Breast epithelium (tissue), 4 donors: ENCODE measurements at places on chromosomes 1 and 21. TPM values are rescaled to one million over a fixed set of nuclear protein-coding genes. Genes with fewer than 3 reads are reported as not detected.
A peak's percentile ranks its signal among the peaks of the same experiment; 100 is the strongest.

- H3K27me3 ChIP-seq, result no peaks in the 10 kb centered on the region
Measured at GRCh38 chr21:46557469-46557868, 47.4 kb downstream of the S100B start.

CNR2 gene
- not detected for total RNA-seq

GRCh38 chr1:61204528-61204927 is 122.2 kb downstream of the NFIA start:
- peak overlapping the region; percentile 9 for H3K27ac ChIP-seq
- no peaks in the 10 kb centered on the region for H3K27me3 ChIP-seq
- DNase-seq, result no peak
- no peaks in the 10 kb centered on the region for H3K36me3 ChIP-seq
- no peaks in the 10 kb centered on the region for H3K4me1 ChIP-seq
- no peak overlapping the region for H3K4me3 ChIP-seq

DNA sequence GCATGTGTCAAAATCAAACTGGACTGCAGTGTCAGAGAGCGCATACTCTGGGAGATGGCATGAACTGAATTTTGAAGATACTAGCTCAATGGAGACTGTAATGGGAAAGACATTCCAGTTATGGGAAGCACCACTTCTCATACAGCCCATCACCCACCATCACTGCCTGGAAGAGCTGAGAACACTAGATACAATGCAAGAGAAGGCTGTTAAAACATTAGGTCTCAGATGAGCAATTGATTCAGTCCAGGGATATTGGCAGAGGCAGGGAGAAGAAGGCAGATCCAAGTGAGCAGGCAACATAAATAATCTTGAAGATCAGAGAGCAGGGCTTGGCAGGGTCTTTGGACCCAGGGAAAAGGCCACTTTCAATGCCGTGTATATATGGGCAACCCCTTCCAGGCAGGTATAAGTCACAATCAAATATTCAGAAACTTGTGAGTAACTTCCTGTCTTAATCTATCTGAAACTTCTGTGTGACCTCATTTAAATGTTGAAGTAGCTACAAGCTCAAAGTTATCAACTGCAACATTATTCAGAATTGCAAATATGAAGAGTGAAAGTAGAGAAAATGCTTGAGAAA is 290.3 kb upstream of the SGIP1 start:
- no peak overlapping the region for H3K4me3 ChIP-seq
- peaks cover 3% of the 10 kb centered on the region for H3K4me1 ChIP-seq
- no peaks in the 10 kb centered on the region for H3K36me3 ChIP-seq
- DNase-seq, result no peak
- no peaks in the 10 kb centered on the region for H3K27me3 ChIP-seq
- H3K27ac ChIP-seq, result no peak overlapping the region

ZBTB8A gene
- total RNA-seq, result 6.6 TPM

GRCh38 chr1:53155534-53155933 is 13.1 kb upstream of the SLC1A7 start:
- H3K36me3 ChIP-seq, result no peaks in the 10 kb centered on the region
- DNase-seq, result no peak
- H3K4me1 ChIP-seq, result no peaks in the 10 kb centered on the region
- no peak overlapping the region for H3K27ac ChIP-seq
- no peaks in the 10 kb centered on the region for H3K27me3 ChIP-seq
- H3K4me3 ChIP-seq, result no peak overlapping the region

SLFNL1 gene
- 0.66 TPM for total RNA-seq

VCAM1 gene
- total RNA-seq, result 12.3 TPM

GRCh38 chr1:59039551-59039950 is 255.7 kb upstream of the JUN start:
- no peaks in the 10 kb centered on the region for H3K36me3 ChIP-seq
- H3K4me3 ChIP-seq, result no peak overlapping the region
- no peaks in the 10 kb centered on the region for H3K27me3 ChIP-seq
- no peaks in the 10 kb centered on the region for H3K4me1 ChIP-seq
- no peak for DNase-seq
- H3K27ac ChIP-seq, result no peak overlapping the region

GRCh38 chr21:37986751-37987399 is 70.6 kb upstream of the KCNJ6 start:
- H3K4me3 ChIP-seq, result no peak overlapping the region
- no peaks in the 10 kb centered on the region for H3K36me3 ChIP-seq
- no peak overlapping the region for H3K27ac ChIP-seq

RNF186 gene
- 0.44 TPM for total RNA-seq

DNA sequence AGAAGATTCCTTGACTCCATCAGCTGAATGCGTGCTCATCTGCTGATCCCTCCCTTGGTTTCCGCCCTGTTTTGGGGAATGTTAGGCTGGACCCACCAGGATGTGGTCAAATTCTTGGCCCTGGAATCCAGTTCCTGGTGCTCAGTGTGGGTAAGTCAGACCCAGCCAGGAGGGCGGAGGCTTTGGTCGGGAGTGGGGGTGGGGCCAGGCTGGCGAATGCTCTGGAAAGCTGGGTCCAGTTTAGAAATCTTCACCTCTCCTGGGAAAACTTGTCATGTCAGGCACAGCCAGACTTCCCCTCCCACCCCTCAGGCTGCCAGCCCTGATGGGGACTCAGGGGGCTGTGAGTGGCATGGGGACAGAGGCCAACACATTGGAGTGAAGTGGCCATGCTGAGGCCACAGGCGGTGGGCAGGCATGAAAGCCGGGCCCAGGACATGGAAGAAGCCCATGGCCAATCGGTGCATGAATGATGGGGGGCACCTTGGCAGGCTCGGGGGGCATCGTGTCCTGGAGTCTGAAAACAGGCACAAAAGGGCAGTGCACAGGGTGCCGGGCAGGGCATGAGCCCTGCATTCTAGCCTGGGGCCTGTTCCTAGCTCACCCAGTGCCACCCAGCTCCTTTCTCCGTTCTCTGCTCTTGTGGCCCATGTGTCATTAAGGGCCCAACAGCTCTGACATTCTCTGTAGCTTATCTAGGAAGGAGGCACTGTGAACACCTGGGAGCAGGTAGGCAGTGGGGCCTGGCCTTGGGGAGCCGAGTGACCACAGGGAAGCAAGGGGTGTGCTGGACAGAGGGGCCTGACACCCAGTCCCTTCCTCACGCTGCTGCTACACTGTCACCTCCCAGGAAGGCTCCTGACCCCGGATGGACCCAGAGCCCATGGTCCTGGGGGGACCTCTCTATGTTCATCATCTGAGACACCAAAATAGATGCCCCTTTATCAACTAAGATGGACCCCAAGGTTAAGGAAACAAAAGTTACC is 14.6 kb upstream of the PADI1 start:
- no peak for DNase-seq
- no peaks in the 10 kb centered on the region for H3K36me3 ChIP-seq
- no peak overlapping the region for H3K4me3 ChIP-seq
- peak overlapping the region; percentile 81 for H3K27ac ChIP-seq
- H3K27me3 ChIP-seq, result no peaks in the 10 kb centered on the region

RCSD1 gene
- total RNA-seq, result 11.5 TPM

- H3K4me1 ChIP-seq, result no peaks in the 10 kb centered on the region
- H3K27ac ChIP-seq, result peak overlapping the region; percentile 90
- no peaks in the 10 kb centered on the region for H3K27me3 ChIP-seq
- peak overlapping the region; percentile 77 for H3K4me3 ChIP-seq
Measured at GRCh38 chr1:100896481-100896982, 642 bp downstream of the SLC30A7 start.

OLFML2B gene
- total RNA-seq, result 9.6 TPM

- H3K36me3 ChIP-seq, result no peaks in the 10 kb centered on the region
- no peak for DNase-seq
- H3K4me1 ChIP-seq, result peaks cover 4% of the 10 kb centered on the region
- peaks cover 3% of the 10 kb centered on the region for H3K27me3 ChIP-seq
Measured at GRCh38 chr21:43362915-43363314, 64.0 kb downstream of the SIK1 start.

ITLN2 gene
- total RNA-seq, result not detected

- no peak overlapping the region for H3K4me3 ChIP-seq
- no peak for DNase-seq
- H3K27ac ChIP-seq, result no peak overlapping the region
- no peaks in the 10 kb centered on the region for H3K27me3 ChIP-seq
- H3K4me1 ChIP-seq, result no peaks in the 10 kb centered on the region
Measured at GRCh38 chr21:39837861-39838359, 29.3 kb upstream of the PCP4 start.

- H3K36me3 ChIP-seq, result no peaks in the 10 kb centered on the region
- no peak for DNase-seq
- no peak overlapping the region for H3K27ac ChIP-seq
- no peaks in the 10 kb centered on the region for H3K4me1 ChIP-seq
Measured at GRCh38 chr1:154784416-154784815, 85.7 kb downstream of the KCNN3 start.

GRCh38 chr1:90823686-90824085 is 106.6 kb upstream of the BARHL2 start:
- no peaks in the 10 kb centered on the region for H3K4me1 ChIP-seq

SELENOF gene
- total RNA-seq, result 162 TPM

DNA sequence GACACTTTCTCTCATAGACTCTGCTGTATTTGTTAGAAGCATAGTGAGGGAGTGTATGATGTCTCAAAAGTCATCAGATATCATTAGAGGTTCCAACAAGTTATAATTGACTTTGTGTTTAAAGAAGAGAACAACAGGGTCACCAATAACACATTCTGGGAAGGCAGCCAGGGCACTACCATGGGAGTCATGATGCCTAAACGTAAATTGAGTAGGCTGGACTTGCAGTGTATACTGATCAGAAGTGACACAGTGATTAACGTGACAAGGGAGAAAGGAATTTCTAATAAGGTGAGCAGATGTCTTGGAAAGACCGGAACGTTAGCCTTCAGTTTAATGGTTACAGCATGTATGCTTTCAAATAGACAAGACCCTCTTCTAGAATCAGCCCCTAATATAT is 973.2 kb downstream of the NCAM2 start:
- no peaks in the 10 kb centered on the region for H3K36me3 ChIP-seq
- no peak overlapping the region for H3K27ac ChIP-seq
- H3K4me3 ChIP-seq, result no peak overlapping the region
- no peaks in the 10 kb centered on the region for H3K27me3 ChIP-seq

- no peaks in the 10 kb centered on the region for H3K36me3 ChIP-seq
- DNase-seq, result no peak
- H3K27me3 ChIP-seq, result no peaks in the 10 kb centered on the region
- H3K4me1 ChIP-seq, result no peaks in the 10 kb centered on the region
Measured at GRCh38 chr1:233081735-233082134, 131.3 kb downstream of the NTPCR start.

C1orf94 gene
- not detected for total RNA-seq
